ENCODE measurements at places on chromosomes 4 and X.

DNA sequence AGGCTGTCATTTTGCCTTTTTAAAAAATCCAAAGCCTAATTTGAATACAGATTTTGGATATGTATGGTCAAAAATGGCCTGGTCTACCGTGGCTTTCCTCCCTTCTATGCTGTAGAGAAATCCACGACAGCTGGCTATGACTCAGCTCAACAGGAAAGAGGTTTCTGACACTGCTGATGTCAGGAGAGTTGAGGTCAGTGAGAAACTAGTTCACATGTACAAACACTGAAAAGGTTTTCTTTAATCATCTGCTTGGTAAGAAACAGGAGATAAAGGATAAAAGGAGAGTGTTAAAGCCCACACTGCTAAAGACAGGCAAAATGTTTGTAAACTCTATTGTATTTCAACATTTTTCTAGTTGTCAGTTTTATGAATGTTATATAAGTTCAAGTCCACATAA is 113.9 kb downstream of the NYX start:
- DNase-seq: no peak

GRCh38 chr4:3852309-3852708 is 86.1 kb downstream of the ADRA2C start:
- DNase-seq: no peak

- peak; percentile 38 for DNase-seq
Observed at GRCh38 chrX:48703642-48704481, 7.3 kb downstream of the SUV39H1 start.

DNA sequence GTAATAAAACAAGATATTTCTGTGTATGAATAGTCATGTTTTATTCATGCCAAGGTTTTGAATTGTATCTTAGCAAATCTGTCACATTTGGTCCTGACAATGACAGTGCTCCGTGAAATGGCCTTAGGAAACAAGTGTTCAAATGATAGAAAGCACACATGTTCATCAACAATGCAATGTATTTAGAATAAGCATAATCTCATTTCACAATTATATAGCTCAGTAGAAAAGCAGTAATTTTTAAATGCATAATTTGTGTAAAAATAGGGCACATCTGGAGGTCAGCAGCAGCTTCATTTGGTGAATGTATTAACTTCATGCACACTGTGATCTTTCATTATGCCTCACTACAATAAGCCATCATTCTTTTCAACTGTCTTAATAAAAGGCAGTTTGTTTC is 380.4 kb downstream of the GPM6A start:
- no peak for DNase-seq

- no peak for DNase-seq
Observed at GRCh38 chr4:17726911-17727310, 54.5 kb downstream of the FAM184B start.

DNA sequence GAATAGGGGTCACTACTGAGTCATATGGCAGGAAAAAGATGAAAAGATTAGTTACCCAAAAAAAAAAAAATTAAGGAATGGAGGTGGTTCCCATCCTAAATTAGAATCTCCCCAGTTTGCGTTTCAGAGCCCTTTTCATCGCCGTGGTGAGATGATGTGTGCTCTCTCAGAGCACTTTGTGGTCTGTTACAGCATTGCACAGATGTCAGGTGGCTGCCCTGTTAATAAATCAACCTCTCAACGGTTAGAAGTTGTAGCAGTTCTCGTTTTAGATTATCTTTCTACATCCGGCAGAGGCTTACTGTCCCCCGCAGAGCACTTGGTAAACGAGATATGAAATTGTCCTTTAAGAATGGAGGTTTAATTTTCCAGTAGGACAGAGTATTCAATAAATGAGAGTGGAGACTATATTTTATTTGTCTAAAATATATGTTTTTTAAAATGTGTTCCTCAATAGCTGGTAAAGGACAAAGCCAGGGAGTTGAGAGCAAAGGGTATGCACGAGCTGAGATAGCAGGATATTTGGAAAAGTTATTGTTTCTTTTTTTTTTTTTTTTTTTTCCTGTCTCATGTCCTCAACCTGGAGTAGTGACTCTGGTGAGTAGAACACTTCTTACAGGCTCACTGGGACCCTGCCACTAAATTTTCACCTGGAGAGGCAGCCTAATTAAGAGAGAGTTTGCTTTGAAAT is 26.9 kb downstream of the AFF1 start:
- peak; percentile 36 for DNase-seq

- DNase-seq: no peak
Observed at GRCh38 chrX:142977128-142977914, 48.4 kb upstream of the SPANXN4 start.

All from HT-29 (cell line).